NCI-H1048 (cell line): ENCODE measurements at places on chromosomes 12 and 14.

DNA sequence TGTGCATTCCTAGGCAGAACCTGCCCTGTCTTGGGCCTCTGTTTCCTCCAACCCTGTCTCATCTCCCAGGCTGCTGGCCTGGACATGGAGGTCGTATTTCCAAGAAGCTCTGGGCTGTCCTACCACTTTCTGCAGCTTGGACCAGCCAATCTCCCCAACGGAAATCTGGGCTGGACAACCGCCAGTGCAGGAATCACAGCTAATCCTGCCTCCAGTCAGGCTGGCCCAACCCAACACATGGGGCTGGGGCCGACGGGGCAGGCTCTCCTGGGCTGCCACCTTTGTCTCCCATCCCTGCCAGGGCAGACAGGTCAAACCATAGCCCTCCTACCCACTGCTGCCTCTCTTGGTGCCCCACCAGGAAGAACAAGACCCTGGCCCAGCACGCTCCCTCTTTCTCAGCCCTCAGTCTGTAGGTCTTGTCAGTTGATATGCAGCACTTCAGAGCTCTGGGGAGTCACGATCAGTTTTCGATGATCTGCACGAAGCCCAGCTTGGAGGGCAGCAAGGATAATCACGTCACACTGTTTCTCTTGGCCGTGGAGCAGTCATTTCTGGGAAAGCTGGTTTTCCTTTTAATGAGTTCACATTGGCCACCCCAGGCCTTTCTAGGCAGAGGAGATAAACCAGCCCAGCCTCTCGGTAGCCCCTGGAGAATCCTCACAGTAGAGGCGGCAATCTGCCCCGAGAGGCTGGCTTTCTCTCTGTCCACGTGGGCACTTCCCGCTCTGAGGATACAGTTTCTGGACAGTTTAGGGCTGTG is 195.2 kb upstream of the PRMT8 start:
- no peak for DNase-seq

GRCh38 chr12:4809449-4810218 is 89.4 kb downstream of the GALNT8 start:
- no peak for DNase-seq

GRCh38 chr12:3041558-3042164 is 35.5 kb upstream of the TSPAN9 start:
- peak; percentile 34 for DNase-seq

GRCh38 chr12:14984036-14984435 is 11.2 kb downstream of the PDE6H start:
- DNase-seq = no peak

DNA sequence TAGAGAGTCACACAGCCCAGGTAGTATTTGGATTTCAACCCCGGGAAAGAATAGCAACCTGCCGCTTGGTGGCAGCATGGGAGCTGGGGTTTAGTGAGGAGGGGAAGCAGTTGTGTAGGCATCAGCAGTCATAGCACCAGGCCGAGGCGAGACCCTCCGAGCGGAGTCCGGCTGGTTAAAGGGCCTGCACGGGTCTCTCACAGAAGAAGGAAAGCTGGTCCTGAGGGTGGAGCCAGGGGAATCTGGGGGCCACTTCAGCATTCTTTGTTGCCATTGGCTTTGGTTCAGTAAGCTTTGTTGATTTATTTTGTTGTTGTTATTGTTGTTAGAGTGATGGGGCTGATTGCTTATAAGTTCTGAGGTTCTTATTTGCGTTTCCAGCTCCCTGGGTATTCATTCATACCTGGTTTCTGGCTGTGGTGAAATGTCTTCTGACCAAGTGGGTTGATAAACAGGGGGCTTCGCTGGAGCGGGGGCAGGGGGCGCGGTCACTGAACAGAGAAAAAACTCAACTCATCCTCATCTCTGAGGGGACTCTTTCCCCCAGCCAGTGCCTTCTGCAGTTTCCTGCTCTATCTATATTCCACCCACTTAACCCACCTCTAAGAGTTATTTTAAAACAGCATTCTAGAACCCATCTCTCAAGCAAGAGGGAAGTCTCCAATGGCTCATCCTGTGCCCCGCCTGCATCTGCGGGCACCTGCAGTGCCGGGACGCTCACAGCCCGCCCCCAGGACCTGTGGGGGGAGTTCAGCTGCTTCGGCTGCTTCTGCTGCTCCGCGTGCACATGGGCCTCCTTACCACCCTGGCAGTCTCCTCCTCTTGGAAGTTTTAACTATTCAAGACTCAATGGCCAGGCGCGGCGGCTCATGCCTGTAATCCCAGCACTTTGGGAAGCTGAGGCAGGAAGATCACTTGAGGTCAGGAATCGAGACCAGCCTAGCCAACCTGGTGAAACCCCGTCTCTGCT is 11.6 kb downstream of the CKB start:
- DNase-seq = no peak

DNA sequence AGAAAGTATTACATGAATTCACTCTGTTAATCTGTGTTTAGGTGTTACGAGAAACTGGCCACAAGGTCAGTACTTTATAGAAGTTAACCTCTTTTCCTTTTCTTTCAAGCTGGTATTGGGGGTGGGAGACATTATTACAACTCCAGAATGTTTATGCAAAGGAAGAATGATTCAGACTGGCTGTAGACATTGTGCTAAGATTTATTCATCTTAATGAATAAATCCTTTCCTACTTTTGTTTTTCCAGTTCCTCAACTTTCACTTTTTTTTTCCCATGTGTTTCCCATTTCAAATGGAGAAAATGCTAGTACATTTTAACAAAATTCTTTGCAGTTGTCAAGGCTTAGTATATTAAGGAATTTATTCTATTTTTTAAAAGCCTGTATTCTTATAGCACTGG is 1.3 kb downstream of the OTOGL start:
- no peak for DNase-seq

DNA sequence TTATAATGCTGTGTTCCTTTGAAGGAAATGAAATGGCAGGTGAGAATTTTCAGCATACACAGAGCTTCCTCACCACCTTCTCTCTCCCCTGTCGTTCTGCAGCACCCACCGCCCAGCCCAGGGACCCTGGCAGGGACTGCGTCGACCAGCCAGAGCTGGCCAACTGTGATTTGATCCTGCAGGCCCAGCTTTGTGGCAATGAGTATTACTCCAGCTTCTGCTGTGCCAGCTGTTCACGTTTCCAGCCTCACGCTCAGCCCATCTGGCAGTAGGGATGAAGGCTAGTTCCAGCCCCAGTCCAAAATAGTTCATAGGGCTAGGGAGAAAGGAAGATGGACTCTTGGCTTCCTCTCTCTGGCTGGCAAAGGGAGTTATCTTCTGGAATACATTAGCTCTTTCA is 35.1 kb downstream of the PAPLN start:
- DNase-seq = no peak

DNA sequence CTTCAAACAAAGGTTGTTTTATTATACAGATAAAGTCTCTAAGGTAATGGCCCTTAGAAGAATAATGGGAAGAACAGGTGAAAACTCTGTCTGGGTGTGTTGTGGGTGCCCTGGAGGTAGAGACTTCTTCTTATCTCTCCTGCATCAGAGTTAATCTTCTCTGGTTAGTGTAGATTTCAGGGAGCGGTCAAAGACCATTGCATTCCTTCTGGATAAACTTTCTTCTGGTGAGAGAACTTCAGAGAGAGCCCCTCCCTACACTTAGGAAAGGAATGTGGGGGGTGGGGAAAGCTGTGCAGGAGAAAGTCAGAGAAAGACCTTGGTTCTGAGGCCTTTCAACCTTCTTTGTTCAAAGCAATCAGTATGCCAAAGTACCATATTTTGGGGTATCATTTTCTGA is 658.5 kb downstream of the DIO2 start:
- no peak for DNase-seq

GRCh38 chr12:99271071-99271470 is 376.5 kb upstream of the GARIN6 start:
- DNase-seq = no peak

- DNase-seq = no peak
Measured at GRCh38 chr12:47270782-47271664, 191.3 kb upstream of the AMIGO2 start.

DNA sequence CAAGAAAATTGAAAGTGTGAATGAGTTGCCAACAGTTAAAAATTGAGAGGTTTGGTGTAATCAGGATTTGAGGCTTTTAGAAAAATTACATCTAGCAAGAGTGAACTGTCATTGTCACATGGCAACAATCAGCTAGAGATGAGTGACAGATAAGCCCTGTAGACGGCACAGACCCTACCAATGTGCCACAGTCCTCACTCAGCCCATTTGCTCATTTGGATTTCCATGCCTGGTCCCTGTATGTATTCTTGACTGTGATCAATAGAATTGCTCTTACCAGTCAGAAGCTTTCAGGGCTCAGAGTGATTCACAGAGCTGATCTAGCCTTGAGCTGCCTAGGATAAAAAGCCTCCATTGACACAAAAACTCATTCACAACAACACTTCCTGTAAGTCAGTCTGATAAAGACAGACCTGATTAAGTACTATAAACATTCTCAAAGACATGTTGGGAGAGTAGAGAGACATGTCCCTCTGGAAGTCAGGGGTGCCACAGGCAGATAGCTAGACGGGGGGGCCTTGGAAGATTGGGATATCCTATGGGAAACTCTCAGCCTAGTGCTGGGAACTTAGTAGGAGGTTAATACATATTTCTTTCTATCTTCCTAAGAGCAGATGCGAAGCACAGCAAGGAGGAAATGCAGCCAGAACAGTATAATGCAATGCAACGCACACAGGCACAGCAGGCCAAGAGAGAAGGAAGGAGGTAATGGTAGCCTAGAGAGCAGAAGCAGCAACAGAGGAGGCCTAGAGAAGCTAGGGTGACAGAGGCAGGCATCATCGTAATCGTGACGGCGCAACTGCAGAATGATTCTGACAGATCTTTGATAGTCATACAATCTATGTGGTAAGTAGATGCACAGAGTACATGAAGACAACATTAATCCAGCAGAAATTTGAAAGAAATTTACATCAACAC is 2.0 kb upstream of the PELI2 start:
- no peak for DNase-seq

- no peak for DNase-seq
Measured at GRCh38 chr14:104370256-104370870, 209.2 kb upstream of the C14orf180 start.

DNA sequence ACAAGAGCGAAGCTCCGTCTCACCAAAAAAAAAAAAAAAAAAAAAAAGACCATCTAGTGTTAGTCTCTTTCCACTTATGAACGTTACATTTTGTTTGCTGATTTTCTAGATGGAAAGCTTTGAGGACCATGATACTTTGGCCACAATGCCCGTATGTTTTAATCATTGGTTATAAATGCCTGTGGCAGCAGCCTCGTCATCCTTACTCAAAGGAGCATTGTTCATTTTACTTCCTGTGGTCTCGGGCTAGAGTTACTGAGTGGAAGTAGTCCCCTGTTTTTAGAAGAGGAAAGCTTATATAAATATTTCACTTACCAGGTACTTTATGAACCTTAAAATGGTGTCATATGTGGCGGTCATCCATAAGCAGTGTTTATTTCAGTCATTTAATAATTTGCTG is 359.9 kb downstream of the AEBP2 start:
- DNase-seq = no peak

DNA sequence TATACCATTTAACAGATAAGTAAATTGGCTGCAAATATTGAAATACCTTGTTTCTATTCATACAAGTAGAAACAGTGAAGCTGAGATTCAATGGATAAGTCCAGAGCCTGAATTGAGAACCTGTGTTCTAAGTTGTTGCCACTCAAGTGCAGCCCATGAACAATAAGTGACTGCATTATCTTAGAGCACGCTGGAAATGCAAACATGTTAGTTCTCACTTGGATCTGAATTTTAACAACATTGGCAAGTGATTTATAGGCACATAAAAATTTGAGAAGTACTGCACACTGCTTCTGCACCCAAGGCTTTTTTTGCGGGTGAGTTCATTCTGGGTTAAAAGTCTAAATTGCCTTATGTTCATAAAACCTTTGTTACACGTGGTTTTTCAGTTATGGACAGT is 484.3 kb downstream of the NAV3 start:
- no peak for DNase-seq

DNA sequence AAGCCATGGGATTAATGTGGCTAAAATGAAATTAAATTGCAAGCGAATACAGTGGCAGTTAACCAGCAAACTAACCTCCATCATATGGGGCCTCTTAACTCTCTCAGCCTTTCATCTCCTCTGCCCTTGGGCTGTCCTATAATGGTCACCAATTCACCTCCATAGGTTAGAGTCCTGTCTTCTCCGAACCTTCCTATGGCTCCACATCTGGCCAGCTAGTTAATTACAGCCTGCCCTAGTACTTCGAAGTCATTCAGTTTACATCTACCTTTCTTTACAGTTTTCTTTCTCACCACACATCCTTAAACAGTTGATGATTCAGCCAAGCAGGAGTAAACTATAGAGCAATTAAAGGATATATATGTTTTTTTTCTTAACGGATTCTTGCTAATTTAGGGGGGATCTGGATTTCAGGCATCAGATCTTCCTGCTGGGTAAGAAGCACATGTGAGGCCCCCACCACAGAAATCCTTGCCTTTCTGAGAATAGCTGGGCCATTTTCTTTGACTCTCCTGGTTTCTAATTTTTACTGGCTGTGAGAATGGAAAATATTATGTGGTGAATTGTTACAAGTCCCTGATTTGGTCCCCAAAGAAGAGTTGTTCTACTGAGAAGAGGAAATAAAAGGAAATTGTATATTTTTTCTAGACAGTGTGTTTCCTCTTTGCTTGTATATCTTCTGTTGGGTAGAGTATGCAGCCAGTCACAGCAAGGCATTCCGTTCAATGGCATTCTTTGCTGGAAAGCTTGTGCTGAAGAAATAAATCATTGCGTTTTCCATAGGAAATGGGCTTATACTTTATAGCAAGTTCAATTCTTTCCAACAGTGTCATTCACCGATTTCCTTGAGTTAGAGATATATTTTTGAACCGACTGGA is 16.7 kb downstream of the HMGA2 start:
- DNase-seq = no peak

DNA sequence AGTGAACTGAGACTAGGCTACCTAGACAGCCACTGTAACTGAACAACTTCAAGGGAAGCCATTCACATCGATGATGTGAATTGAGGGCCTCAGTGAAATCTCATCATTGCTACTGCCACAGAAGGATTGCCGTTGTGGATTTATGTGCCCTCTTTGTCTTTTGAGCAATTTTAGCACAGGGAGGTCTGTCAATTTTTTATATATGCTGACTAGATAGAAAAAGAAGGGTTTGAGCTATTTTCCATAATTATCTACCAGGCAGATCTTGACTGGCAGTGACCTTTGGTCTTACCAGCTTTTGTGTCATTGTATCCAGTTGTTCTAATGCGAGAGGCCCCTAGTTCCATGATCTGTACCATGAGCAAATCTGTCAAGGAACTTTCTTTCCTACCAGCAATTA is 179.4 kb downstream of the ERC1 start:
- no peak for DNase-seq

GRCh38 chr12:39813776-39814175 is 194.2 kb upstream of the ABCD2 start:
- no peak for DNase-seq

GRCh38 chr14:36901861-36902260 is 240.2 kb downstream of the PAX9 start:
- DNase-seq = no peak

GRCh38 chr12:1117371-1117770 is 126.3 kb downstream of the ERC1 start:
- DNase-seq = no peak

- DNase-seq = peak; percentile 64
Measured at GRCh38 chr14:52950898-52951680, at the start of gene FERMT2. TSS of gene FERMT2 (minus strand) at chr14:52951050. CDS start at chr14:52950568, 482 bp downstream.
